ENCODE measurements at places on chromosomes 12 and 14.

GRCh38 chr14:94101748-94102147, 8.8 kb upstream of the IFI27 start:
- DNase-seq: no peak

GRCh38 chr14:100476012-100476822, 111.0 kb downstream of the BEGAIN start:
- no peak for DNase-seq

DNA sequence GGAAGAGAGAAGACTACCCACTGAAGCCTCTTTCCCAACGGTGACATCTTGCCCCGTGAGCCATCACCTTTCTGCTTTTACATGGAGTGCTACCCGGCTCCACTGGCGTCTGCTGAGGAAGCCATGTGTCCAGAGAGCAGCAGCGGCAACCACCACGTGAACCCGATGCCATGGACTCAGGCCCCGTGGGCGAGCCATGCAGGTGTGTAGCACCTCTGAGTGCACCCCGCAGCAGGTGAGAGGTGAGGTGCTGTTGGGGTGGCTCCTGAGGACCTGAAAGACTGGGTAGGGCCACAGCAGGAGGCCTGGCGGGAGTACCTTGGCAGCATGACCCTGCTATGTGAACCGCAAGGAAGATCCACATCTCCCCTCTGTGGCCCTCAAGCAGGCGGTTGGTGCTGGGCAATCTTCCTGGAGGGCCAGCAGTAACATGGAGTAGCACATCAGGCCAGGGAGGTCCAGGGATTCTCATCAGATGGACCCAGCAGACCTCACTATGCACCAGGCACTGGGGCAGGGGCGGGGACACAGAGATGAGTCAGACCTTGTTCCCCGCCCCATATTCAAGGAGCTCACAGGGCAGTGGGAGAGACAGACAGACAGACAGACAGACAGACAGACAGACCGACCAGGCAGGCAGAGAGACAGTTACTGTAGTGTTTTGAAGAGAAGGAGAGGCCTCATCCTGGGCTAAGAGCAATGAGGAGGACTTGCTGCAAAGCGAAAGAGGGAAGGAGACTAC, 129.6 kb downstream of the PAPOLA start:
- DNase-seq: no peak

DNA sequence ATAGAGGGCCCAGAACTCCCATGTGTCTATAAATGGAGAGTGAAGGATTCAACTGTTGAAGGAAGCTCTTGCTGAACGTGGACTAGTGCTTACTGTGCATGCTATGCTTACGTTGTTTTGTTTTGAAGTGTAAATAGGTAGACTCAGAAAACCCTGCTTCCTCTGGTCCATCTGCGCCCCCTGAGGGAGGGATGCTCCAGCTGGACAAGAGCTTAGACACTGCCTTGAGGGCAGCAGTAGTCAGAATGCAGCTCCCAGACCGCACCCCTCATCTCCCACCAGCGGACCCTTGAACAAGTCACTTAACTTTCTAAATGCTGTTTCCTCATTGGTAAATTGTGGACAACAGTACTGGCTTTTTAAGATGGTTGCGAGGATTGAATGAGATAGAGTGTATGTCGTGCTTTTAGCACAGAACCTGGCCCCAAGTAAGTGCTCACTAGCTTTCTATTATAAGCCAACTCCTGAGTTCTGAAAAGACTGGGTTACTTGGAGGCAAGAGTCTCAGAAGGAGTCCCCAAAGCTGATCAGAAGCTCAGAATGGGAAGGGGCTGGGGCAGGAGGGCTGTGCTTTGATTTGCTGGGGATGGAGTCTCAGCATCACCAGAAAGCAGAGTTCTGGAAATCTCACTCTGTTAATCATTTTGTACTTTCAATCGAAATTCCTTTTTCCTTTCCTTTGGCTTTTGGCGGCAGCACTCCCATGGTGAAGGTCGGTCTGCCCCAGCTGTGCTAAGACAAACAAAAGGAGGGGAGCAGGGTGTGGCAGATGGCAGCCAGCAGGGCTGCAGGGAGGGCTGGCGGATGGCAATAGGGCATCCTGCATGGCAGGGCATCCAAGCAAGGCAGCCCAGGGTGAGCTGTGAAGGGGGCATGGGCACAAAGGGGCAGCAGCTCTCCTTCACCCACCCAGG, 15.6 kb downstream of the AGAP2 start:
- no peak for DNase-seq

GRCh38 chr12:13229504-13229903, 33.0 kb downstream of the EMP1 start:
- no peak for DNase-seq

DNA sequence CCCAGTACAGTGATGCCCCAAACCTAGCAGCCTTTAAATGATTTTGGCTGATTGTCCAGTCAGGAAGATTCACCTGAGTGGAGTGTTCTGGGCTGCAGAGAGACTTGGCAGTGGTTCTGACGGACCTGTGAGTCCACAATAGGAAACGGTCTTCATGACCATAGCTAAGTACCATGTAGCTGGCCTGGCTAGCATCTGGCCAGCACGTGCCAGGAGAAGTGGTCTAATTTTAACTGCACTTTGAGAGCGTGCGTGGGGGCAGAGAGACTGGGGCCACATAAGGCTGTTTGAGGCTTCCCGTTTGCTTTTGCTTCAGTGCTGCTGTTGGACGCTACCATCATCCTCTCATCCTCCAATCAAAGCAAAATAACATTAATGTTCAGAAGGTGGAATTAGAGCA, 54.7 kb downstream of the PPM1A start:
- no peak for DNase-seq

- peak; percentile 96 for DNase-seq
These were observed 153.8 kb downstream of the MED13L start for GRCh38 chr12:116123451-116124258.

DNA sequence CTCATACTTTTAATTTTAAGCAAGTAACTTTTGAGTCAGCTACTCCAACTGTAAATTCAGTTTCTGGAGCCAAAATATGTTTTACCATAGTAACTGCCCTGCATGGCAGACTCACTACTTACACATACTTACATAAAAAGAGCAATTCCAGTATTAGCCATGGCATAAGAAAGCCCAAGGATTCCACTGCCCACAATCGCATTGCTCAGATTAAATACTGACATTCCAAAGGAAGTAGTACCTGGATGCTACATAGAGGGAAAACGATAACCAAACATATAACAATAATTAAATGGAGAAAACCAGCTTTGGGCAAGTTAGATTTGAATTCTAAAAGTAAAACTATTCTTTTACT, 2.2 kb downstream of the SLC38A2 start:
- DNase-seq: no peak

DNA sequence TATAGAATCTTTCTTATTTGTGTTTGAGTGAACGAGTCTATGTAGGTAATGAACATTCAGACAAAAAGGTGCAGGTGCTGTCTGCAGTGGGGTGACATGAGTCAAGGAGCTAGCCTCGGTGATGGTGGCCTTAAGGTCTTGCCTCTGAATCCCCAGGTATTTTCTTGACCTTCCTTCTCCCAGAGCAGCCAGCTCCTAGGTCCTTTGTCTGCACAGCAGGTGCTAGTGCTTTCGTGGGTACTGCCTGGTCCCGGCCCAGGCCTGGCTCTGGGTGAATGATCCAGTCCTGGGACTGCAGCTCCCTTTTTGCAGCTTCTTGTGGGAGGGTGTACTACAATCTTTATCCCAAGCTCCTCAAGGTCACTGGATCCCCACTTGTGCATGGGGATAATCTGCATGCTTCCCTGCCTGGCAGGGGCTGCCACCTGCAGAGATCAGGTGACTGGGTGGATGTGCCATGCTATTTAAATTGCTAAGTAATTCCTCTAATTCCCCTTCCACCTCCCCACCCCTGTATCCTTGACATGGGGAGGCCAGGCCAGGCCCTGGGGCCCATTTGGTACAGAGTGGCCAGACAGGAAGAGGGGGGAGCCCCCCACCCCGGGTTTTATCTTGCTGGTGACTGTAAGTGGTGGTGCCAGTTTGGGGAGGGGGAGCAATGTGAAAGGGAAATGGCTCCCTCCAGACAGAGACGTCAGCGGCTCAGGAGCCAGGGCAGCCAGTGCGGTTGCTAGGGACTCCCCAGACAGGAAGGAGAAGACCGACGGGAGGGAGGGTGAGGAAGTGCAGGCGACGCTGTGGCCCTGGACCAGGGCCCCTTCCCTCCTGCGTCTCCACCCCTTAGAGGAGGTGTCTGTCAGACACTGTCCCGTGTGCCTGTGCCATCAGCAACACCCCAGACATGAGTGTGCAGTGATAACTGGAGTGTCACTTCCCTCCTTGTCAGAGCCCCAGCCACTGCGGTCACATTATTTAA, 6.7 kb downstream of the VASH1 start:
- DNase-seq: no peak

GRCh38 chr12:80892597-80893445, 44.9 kb downstream of the LIN7A start:
- DNase-seq: peak; percentile 28

DNA sequence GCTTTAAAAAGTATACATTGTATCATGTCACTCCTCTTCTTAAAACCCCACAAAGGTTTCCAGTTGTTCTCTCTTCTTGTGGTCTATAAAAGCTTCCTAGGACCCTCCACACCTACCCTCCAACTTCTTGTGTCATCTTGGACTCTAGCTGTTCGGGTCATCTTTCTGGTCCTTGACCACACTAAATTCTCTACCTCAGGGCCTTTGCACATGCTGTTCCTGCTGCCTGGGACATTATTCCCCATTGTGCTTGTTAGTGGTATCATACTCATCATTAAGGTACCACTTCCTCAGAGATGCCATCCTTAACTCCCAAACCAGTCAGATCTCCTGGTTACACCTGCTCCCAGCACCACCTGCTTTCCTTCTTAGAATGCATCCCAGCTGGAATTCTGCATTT, 294.0 kb downstream of the KSR2 start:
- no peak for DNase-seq

- no peak for DNase-seq
These were observed 61.2 kb upstream of the OTOGL start for GRCh38 chr12:80038062-80038560.

GRCh38 chr14:25150934-25151790, 101.2 kb upstream of the STXBP6 start:
- peak; percentile 68 for DNase-seq

DNA sequence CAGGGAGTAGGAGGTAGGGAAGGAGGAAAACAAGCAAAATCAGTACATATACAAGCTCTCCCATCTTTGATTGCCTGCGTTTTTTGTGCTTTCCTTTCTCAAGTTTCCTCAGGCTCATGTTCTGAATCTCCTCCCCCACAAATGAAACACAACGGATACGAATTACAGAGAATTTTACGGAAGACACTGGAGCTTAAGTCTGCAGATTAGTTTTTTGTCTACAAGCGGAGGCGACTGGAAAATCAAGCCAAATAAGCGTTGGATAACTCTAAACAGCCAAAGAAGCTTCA, 612 bp downstream of the WBP11 start:
- DNase-seq: no peak

DNA sequence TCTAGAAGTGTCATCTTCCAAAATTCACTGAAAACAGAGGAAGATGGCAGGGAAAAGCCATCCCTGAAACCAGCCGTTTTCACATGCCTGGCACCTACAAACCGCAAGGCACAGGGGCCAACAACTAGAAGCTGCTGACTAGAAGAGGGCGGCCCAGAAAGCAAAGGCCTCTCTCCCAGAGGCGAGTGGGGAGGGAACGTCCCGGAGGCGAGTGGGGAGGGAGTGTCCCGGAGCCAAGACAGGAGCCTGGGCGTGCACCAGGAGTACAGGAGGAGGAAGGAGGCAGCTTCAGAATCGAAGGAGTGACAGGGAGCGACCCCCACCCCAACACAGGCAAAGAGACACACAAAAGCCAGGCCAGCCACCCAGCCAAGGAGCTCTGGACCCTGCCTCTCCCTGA, 21.0 kb downstream of the ANKLE2 start:
- DNase-seq: no peak

- DNase-seq: no peak
These were observed 37.7 kb downstream of the CCDC175 start for GRCh38 chr14:59538936-59539335.

DNA sequence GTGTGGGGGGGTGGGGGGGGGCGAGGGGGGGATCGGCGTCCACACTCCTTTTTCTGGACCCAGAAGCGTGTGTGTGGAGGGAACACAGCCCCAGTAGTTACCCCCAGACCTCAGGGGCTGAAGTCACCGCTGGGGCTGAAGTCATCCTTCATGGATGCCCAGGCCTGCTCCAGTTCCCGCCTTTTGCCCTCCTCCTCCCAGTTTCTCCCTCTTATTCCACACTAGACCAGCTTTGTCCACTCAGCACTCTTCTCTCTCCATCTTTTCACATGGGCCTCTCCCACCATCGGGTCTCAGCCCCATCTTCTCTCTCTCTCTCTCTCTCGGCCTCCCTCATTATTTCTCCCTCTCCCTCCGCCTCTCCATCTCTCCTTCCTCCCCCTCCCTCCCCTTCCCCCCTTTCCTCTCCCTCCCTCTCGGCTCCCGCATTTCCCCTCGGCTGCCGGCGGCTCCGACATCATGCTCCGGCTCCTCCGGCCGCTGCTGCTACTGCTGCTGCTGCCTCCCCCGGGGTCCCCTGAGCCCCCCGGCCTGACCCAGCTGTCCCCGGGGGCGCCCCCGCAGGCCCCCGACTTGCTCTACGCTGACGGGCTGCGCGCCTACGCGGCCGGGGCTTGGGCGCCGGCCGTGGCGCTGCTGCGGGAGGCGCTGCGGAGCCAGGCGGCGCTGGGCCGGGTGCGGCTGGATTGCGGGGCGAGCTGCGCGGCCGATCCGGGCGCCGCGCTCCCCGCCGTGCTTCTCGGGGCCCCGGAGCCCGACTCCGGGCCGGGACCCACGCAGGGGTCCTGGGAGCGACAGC, at the start of gene P3H3:
Gene P3H3, plus strand, starts transcription at position 426 of the 799 bp plus-strand sequence. Its CDS starts 34 bp downstream, at position 460.
- DNase-seq: peak; percentile 76

- no peak for DNase-seq
These were observed 136.3 kb upstream of the PZP start for GRCh38 chr12:9344541-9344940.

GRCh38 chr12:88298761-88299242, 156.7 kb downstream of the TMTC3 start:
- DNase-seq: peak; percentile 66

DNA sequence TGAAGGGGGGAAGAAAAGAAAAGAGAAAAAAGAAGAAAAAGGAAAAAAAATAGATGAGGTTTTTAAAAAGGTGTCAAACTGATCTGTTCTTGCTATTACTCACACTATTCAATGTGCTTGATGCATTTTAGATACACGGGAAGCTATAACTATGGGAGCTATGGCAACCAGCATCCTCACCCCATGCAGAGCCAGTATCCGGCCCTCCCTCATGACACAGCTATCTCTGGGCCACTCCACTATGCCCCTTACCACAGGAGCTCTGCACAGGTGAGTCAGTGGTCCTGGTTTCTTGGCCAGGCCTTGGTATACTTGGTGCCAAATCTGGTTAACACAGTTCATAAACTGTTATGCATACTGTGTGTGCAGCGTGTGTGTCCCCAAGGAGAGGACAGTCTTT, 24.0 kb upstream of the RIC8B start:
- DNase-seq: no peak

GRCh38 chr12:52710730-52711129, 7.4 kb upstream of the KRT77 start:
- DNase-seq: no peak

- no peak for DNase-seq
These were observed 785 bp upstream of the LHX5 start for GRCh38 chr12:113472191-113473121.

GRCh38 chr12:89933911-89934310, 225.3 kb upstream of the ATP2B1 start:
- DNase-seq: no peak
